ENCODE measurements at places on chromosomes 3 and 15. TPM values are rescaled to one million over a fixed set of nuclear protein-coding genes. Genes with fewer than 3 reads are reported as not detected.
A peak's percentile ranks its signal among the peaks of the same experiment; 100 is the strongest.

The ATP13A4 gene
- total RNA-seq: not detected

DNA sequence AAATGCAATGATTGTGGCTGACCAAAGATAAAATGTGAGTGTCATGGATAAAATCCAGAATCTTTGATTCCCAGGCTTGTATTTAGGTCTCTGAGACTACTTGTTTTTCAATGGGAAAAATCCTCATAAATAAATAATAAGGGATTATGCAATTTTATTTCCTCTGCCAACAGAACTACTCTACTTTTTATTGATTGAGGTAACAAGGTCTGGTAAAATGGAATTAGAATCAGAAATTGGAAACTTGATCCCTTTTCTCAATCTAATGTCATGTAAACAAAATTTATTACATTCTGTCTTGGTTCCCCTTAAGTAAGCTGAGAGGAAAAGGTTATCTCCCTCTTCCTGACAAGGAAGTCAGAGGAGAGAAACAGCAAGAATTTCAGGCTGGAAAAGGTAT is 48.3 kb upstream of the CCDC50 start:
- H3K4me1 ChIP-seq: peaks cover 14% of the 10 kb centered on the region
- no peak overlapping the region for H3K27ac ChIP-seq
- no peaks in the 10 kb centered on the region for H3K27me3 ChIP-seq
- no peak overlapping the region for H3K4me3 ChIP-seq
- no peaks in the 10 kb centered on the region for H3K36me3 ChIP-seq

The RASGRP1 gene
- total RNA-seq: not detected

GRCh38 chr3:132892956-132893355 is 145.2 kb upstream of the TMEM108 start:
- no peaks in the 10 kb centered on the region for H3K36me3 ChIP-seq
- no peaks in the 10 kb centered on the region for H3K27me3 ChIP-seq
- H3K4me3 ChIP-seq: no peak overlapping the region
- no peaks in the 10 kb centered on the region for H3K4me1 ChIP-seq

The CYP8B1 gene
- not detected for total RNA-seq

- H3K27ac ChIP-seq: no peak overlapping the region
- H3K27me3 ChIP-seq: no peaks in the 10 kb centered on the region
- no peak overlapping the region for H3K4me3 ChIP-seq
- H3K4me1 ChIP-seq: no peaks in the 10 kb centered on the region
- peak; percentile 50 for DNase-seq
Observed at GRCh38 chr15:100588638-100589242, 13.2 kb downstream of the LINS1 start.

The BNC1 gene
- total RNA-seq: 2.4 TPM

The ATP10A gene
- total RNA-seq: 5.0 TPM

The PIERCE2 gene
- total RNA-seq: 0.63 TPM

GRCh38 chr3:30353711-30354467 is 252.5 kb upstream of the TGFBR2 start:
- H3K4me1 ChIP-seq: peaks cover 90% of the 10 kb centered on the region
- peak overlapping the region; percentile 69 for H3K27ac ChIP-seq
- no peaks in the 10 kb centered on the region for H3K36me3 ChIP-seq
- peak; percentile 65 for DNase-seq

- H3K4me3 ChIP-seq: no peak overlapping the region
- H3K36me3 ChIP-seq: no peaks in the 10 kb centered on the region
- peak; percentile 82 for DNase-seq
- peaks cover 6% of the 10 kb centered on the region for H3K4me1 ChIP-seq
- no peaks in the 10 kb centered on the region for H3K27me3 ChIP-seq
Observed at GRCh38 chr3:122299872-122300460, 25.1 kb upstream of the CSTA start.

DNA sequence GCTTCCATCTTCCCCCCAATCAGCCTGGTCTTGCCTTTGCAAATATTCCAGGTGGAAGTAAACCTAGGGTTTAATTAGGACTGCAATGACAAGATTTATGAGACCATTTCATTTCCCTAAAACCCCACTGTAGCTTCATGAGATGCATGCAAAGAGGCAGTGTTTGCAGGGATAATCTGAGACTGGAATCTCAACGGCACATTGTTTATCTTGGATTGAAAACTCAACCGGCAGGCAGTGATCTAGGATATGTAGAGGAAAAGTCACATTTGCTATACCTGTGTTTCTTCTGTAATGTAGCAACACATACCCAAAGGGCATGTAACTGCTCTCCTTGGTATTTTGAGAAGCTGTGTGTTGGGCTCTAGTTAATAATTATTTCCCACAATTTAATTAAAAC is 18.7 kb upstream of the CLSTN2 start:
- H3K4me1 ChIP-seq: no peaks in the 10 kb centered on the region
- no peak overlapping the region for H3K27ac ChIP-seq
- H3K36me3 ChIP-seq: no peaks in the 10 kb centered on the region
- H3K27me3 ChIP-seq: no peaks in the 10 kb centered on the region

The ANKUB1 gene
- total RNA-seq: not detected

The ALPK3 gene
- total RNA-seq: 6.9 TPM

GRCh38 chr3:158748237-158748828 is 16.1 kb upstream of the RARRES1 start:
- peaks cover 48% of the 10 kb centered on the region for H3K4me1 ChIP-seq
- no peak overlapping the region for H3K4me3 ChIP-seq
- no peaks in the 10 kb centered on the region for H3K27me3 ChIP-seq
- peak; percentile 33 for DNase-seq
- H3K36me3 ChIP-seq: no peaks in the 10 kb centered on the region

The DOCK3 gene
- under 0.01 TPM for total RNA-seq

DNA sequence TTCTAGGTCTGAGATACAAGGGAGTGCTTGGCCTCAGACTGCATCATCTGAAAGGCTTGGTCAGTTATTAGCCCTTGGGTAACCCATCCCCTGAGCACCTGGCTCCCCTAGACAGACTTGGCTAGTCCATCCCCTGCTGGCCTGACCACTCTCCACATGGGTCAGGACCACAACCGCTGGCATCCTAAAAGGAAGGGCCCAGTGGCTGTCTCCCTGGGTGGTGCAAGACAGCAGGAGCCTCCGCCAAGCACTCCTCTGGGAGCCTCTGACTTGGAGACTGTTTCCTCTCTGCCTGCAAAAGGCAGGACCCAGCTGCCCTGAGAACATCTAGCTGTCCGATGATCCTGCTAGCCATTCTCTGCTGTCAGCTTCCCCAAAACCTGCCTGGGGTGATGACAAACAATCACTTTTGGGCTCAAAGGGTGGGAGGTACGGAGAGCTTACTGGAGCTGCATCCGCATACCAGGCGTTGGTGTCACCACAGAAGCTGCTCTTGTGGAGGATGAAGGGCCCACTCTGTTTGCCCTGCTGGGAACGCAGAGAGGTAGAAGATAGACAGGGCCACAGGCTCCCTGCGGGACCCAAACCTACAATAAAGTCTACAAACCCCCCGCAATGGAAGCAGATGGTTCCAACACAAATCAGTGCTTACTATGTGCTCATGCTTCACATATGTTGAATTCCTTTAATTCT is 108.0 kb upstream of the PRR20G start:
- peaks cover 11% of the 10 kb centered on the region for H3K27me3 ChIP-seq
- H3K4me1 ChIP-seq: no peaks in the 10 kb centered on the region
- no peak overlapping the region for H3K4me3 ChIP-seq

DNA sequence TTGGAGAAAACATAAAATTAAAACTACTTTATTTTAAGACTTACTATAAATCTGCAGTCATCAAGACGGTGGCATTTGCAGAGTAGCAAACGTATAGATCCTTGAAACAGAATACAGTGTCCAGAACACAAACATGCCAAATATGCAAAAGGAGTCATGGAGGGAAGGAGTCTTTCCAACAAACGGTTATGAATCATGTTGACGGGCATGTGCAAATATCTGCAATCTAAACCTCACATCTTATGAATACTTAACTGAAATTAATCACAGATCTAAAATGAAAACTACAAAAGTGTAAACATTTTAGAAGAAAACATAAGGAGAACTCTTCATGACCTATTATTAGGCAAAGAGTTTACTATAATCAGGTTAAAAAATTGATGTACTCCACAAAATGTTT is 69.4 kb downstream of the TFRC start:
- peak overlapping the region; percentile 60 for H3K27ac ChIP-seq
- DNase-seq: peak; percentile 85
- no peaks in the 10 kb centered on the region for H3K36me3 ChIP-seq
- peaks cover 38% of the 10 kb centered on the region for H3K4me1 ChIP-seq
- peak overlapping the region; percentile 13 for H3K4me3 ChIP-seq

GRCh38 chr3:126464997-126465396 is 10.7 kb downstream of the ZXDC start:
- no peak overlapping the region for H3K27ac ChIP-seq
- H3K27me3 ChIP-seq: no peaks in the 10 kb centered on the region
- peaks cover 16% of the 10 kb centered on the region for H3K36me3 ChIP-seq
- no peaks in the 10 kb centered on the region for H3K4me1 ChIP-seq

DNA sequence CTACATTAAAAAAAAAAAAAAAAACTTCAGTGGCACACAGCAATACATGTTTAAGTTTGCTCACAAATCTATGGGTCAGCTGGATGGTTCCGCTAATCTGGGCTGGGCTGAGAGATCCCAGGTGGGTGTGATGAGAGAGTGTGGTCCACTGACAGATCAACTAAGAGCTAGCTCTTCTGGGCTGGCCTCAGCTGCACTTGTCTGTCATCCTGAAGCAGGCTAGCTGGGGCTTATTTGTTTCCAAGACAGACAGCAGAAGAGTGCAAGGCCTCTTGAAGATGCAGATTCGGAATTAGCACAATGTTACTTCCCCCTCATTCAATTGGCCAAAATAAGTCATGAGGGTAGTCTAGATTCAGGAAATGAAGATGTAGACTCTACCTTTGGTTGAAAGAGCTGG is 56.5 kb downstream of the SIDT1 start:
- H3K27me3 ChIP-seq: no peaks in the 10 kb centered on the region
- H3K4me3 ChIP-seq: no peak overlapping the region
- H3K27ac ChIP-seq: no peak overlapping the region
- peaks cover 7% of the 10 kb centered on the region for H3K4me1 ChIP-seq
- peaks cover 6% of the 10 kb centered on the region for H3K36me3 ChIP-seq
- DNase-seq: no peak

The GPR160 gene
- 13.0 TPM for total RNA-seq

GRCh38 chr3:156593814-156594213 is 38.9 kb upstream of the SSR3 start:
- H3K27me3 ChIP-seq: no peaks in the 10 kb centered on the region
- H3K4me3 ChIP-seq: no peak overlapping the region
- no peak overlapping the region for H3K27ac ChIP-seq
- DNase-seq: no peak
- no peaks in the 10 kb centered on the region for H3K4me1 ChIP-seq
- no peaks in the 10 kb centered on the region for H3K36me3 ChIP-seq

Measured in PC-3 (cell line).